ENCODE measurements at places on chromosomes 6 and 20. TPM values are rescaled to one million over a fixed set of nuclear protein-coding genes. Genes with fewer than 3 reads are reported as not detected.

DNA sequence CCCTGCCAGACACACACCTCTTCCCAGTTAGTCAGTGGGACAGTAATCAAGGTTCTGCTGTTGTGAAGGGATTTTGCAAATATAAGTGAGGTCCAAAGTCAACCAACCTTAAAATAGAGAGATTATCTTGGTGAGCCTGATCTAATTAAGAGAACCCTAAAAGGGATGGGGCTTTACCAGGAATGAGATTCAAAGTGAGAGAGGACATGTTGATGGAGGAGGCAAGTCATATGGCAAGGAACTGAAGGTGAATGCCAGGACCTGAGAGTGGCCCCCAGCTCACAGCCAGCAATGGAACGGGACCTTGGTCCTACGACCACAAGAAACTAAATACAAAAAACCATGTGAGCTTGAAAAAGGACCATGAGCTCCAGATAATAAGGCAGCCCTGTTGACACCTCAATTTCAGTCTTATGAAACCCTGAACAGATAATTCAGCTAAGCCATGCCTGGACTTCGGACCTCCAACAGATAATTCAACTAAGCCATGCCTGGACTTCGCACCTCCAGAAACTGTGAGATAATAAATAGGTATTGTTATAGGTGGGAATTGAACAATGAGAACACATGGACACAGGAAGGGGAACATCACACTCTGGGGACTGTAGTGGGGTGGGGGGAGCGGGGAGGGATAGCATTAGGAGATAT, 253.4 kb downstream of the GMPR start:
- no peak for DNase-seq

- no peak for DNase-seq
Measured at GRCh38 chr20:63435552-63435951, 36.9 kb downstream of the KCNQ2 start.

GRCh38 chr20:24388828-24389380, 80.5 kb upstream of the SYNDIG1 start:
- no peak for DNase-seq

DNA sequence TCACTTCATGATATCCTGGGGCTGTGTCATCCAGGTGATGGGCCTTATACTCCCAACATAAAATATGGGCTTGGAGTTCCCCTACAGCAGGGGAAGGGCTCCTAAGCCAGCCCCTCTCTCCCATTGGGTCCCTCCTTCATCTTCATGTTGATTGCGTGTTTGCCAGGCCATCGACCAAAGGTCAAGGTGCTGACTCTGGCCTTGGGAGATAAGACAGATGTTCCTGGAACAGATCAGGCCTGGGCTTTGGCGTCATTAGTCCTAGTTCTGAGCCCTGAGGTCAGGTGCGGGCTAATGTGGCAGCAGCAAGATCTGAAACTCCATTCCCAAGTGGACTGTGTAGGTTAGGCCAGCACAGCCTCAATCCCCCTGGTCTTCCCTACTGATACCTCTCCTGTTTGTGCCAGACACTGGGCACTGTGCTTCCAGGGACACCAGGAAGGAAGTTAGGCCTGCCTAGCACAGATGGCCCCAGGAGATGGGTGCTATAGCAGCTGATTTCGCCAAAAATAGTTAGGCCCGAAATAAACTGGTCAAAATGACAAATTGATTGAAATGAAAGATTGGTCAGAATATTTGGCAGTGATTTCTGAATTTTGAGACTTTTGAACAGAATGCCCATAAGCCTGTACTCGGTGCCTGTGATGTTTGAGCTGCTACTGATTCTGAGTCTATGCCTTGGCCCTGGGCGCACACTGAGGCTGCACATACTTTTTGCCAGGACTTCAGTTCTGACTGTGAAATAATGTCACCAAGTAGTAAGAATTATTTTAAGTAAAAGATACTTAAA, 28.8 kb downstream of the EPB41L1 start:
- DNase-seq = no peak

- DNase-seq = no peak
Measured at GRCh38 chr6:161110028-161110779, 118.6 kb downstream of the MAP3K4 start.

GRCh38 chr6:78910591-78911171, 43.3 kb downstream of the IRAK1BP1 start:
- DNase-seq = no peak

The BPIFB2 gene
- polyA plus RNA-seq = not detected

All from renal cortex interstitium (tissue), 15 donors.